Activated CD4-positive, CD25-positive, alpha-beta regulatory T cell (primary cell): ENCODE measurements at places on chromosomes 12 and 14.

GRCh38 chr14:28765169-28765830 is 1.3 kb upstream of the FOXG1 start:
- DNase-seq, result no peak

- DNase-seq, result no peak
Observed at GRCh38 chr12:47271800-47272239, 192.1 kb upstream of the AMIGO2 start.

DNA sequence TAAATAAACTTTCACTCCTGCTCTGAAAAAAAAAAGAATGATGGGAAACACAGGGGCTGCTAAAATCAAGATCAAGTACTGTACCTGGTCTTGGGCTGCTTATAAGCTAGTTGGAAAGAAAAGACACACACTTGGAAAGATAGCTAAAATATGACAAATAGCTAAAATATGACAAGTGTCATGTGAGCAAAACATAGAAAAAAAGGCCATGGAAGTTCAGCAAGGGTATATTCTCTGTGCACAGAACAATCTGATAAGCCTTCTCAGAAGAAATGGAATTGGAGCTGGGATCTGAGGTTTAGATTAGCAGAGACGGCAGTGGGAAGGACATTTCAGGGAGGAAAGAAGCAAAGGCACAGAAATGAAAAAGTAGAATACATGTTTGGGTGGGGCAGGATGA is 126.2 kb upstream of the PMCH start:
- DNase-seq, result no peak

- no peak for DNase-seq
Observed at GRCh38 chr12:116659771-116660481, 77.9 kb downstream of the SPRING1 start.

DNA sequence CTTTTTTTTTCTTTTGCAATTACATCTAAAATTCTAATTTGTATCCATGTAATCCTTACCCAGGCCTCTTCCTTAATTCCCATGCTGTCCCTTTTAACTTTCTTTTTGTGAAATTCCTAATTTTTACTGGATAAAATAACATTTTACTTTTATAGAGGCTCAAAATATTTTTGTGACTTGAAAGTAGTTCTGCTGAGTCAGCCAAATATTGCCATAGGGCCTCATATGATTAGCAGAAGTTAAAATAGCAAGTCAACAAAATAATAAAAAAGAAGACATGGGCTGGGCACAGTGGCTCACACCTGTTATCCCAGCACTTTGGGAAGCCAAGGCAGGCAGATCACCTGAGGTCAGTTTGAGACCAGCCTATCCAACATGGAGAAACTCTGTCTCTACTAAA is 2.0 kb downstream of the C3AR1 start:
- DNase-seq, result no peak

- no peak for DNase-seq
Observed at GRCh38 chr12:48873096-48873495, 7.4 kb upstream of the RND1 start.

DNA sequence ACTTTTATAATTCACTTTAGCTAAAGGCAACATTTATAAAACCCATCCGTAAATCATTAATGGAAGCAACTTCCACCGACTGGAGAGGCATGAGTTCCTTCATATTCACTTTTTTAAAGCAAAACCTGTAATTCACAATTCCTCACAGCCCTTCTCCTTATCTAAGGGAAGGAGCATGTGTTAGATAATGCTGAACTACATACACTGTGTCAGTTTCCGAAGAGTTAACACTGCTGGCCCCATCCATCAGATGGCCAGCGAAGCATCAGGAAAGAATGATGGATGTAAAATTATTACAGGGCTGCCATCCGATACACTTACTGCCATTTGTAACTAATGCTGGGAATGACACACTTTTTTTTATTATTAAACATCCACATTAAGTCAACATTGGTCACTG is 392.8 kb downstream of the SOX5 start:
- DNase-seq, result no peak

GRCh38 chr12:41552588-41552987 is 364.5 kb downstream of the PDZRN4 start:
- no peak for DNase-seq

DNA sequence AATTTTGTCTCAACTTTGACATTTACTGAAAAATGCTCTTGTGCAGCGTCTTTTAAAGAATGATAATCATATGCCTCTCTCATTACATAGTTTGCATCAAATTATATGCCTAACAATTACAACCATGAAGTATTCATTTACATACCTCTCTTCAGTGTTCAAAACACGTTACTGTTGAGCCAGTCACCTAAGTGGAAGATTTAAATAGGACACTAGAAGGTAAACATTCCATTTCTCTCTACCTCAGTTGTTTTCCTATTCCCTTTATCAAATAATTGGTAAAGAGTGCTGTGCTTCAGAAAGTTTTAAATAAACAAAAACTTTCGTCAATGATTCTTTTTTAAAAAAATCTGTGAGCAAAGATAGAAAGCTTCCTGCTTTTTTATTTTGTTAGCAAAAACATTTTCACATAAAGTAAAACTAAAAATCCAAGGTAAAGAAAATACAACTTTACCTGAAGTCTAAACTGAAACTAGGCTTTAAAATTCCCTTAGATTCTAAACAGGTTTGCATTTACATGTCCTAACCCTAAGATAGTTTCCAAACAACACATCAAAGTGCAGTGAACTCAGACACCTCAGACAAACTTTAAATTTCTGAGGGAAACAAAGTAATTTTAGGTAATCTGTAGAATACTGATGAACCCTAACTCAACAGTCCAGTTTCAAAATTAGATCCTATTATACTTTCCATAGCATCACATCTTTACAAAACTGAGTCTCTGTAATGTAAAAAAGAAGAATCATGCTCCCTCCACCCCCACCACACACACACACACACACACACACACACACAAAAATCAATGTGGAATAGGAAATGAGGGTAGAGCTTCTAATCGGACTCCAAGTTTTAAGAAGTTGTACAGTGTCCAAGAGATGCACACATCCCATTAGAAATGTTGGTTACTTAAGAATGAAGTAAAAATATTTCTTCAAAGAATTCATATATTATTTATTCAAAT is 46.2 kb downstream of the PAWR start:
- no peak for DNase-seq

GRCh38 chr12:91918431-91918830 is 227.2 kb downstream of the BTG1 start:
- no peak for DNase-seq

- no peak for DNase-seq
Observed at GRCh38 chr14:67998834-67999233, 179.3 kb downstream of the RAD51B start.

- peak; percentile 55 for DNase-seq
Observed at GRCh38 chr12:120639771-120640721, at the start of gene CABP1. TSS of gene CABP1 (plus strand) at chr12:120640626. CDS start at chr12:120640686, 60 bp downstream.

DNA sequence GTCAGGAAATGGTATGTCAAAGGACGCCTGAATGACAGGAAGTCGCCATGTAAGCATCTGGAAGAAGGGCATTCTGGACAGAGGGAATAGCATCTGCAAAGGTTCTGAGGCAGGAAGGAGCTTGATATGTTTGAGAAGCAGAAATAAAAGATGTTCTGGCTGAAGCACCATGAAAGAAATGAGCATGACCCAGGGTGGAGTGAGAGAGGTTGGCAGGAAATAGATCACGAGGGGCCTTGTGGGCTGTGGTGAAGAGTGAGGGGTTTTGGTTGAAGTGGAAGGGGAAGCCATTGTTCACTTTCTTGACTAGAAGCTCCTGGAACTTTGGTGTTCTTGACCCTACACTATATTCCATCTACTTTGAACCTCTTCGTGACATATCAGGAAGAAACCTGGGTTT is 99.4 kb upstream of the PARP11 start:
- DNase-seq, result no peak

DNA sequence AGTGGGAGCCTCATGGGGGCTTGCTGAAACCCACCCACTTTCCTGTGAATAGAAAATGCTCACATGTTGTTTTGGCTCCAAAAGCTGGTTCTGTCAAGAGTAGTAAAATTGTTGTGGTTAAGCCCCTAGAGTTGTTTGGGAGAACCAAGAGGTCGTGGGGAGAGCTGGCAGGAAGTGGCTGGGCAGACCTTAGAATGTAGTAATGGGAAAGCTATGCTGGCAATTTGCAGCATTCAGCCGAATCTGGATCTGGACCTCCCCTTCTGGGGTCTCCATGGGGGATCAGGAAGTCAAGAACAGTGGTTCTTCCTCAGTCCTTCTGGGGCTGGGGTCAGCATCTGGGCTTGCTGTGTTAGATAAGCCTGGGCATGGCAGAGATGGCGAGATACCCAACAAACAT is 150.6 kb upstream of the TBX3 start:
- DNase-seq, result no peak

- no peak for DNase-seq
Observed at GRCh38 chr12:94079566-94080340, 68.6 kb upstream of the PLXNC1 start.

- DNase-seq, result no peak
Observed at GRCh38 chr14:45051896-45052295, 32.0 kb upstream of the PRPF39 start.

DNA sequence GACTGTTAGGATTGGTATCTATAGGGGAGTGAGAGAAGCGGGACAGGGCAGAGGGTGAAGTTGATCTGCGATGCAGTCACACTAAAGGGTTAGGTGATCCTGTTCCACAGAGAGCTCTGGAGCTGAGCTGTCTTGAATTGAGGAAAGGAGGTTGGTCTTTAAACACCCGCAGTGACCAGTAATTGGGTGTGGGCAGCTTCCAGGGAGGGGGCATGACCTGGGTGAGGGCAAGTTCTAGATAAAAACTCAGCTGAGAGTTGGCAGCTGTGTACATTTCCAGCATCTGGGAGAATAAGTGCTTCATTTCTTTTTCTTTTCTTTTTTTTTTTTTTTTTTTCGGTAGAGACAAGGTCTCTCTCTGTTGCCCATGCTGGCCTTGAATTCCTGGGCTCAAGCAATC is 35.1 kb downstream of the RDH12 start:
- DNase-seq, result no peak

DNA sequence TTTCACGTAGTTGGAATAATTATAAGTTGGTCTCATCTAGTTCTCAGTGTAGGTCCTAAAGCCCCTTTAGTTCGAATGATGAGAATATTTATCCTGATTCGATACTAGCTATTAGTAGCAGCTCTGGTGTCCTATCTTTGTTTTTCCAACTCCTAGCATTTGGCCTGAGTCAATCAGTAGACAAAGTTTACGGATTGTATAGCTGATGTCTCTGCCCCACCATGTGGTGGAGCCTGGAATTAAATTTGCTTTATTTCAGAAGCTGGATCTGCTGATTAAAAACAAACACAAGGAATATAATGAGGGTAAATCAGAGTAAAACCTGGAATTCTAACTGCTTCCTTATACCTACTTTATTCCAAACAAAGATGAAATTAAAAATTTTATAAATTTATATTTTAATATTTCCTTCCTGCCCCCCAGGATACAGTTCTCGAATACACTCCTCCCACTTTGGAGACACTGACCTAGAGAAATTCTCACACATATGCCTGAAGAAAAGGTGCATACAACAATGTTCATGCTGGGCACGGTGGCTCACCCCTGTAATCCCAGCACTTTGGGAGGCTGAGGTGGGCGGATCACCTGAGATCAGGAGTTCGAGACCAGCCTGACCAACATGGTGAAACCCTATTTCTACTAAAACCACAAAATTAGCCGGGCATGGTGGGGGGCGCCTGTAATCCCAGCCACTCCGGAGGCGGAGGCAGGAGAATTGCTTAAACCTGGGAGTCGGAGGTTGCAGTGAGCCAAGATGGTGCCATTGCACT is 7.6 kb upstream of the BRMS1L start:
- no peak for DNase-seq

- DNase-seq, result no peak
Observed at GRCh38 chr12:46480724-46481123, 108.2 kb upstream of the SLC38A2 start.

DNA sequence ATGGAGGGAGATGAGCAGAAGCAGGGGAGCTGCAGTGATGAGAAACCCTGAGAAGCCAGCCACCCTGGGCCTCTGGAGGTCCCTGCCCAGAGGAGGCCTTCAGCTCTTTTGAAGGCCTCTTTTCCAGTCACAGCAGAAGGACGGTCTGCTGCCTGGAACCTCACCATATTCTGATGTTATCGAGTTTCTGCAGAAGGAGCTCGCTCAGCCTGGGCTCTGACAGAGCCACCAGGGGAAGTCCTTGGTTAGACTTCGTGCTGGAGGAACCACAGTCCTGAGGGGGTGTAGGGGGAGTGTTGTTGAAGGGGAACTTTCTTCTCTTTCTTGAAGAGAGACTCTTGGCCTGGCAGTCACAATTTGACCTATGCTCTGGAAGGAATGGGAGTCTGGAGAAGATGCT is 25.1 kb upstream of the BATF start:
- no peak for DNase-seq

- DNase-seq, result no peak
Observed at GRCh38 chr12:111757361-111758119, 9.2 kb upstream of the ALDH2 start.

DNA sequence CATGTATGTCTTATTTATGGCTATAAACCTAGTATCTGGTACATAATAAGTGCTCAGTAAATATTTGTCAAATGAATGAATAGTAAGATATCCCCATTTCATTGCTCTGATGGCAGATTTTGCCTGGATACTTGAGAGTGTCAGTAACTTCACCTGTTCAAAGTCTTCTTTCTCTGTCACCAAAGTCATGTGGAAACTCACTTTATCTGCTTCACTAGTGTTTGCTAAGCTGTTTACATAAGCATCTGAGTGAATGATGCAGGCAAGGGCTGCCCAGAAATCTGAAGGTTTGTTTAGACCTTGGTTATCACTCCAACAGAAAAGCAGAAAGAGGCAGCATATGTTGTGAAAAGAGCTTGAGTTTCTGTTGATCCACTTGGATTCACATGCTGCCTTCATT is 4.3 kb downstream of the OR4E1 start:
- DNase-seq, result no peak
